ENCODE measurements at places on chromosomes 4 and X.

GRCh38 chr4:2907706-2908293, 55.4 kb downstream of the NOP14 start:
- no peak for DNase-seq

GRCh38 chr4:122742933-122743829, 10.7 kb downstream of the BBS12 start:
- DNase-seq: no peak

- no peak for DNase-seq
Measured at GRCh38 chr4:42265782-42266602, 113.5 kb upstream of the BEND4 start.

GRCh38 chr4:42150653-42151567, 1.5 kb downstream of the BEND4 start:
- no peak for DNase-seq

DNA sequence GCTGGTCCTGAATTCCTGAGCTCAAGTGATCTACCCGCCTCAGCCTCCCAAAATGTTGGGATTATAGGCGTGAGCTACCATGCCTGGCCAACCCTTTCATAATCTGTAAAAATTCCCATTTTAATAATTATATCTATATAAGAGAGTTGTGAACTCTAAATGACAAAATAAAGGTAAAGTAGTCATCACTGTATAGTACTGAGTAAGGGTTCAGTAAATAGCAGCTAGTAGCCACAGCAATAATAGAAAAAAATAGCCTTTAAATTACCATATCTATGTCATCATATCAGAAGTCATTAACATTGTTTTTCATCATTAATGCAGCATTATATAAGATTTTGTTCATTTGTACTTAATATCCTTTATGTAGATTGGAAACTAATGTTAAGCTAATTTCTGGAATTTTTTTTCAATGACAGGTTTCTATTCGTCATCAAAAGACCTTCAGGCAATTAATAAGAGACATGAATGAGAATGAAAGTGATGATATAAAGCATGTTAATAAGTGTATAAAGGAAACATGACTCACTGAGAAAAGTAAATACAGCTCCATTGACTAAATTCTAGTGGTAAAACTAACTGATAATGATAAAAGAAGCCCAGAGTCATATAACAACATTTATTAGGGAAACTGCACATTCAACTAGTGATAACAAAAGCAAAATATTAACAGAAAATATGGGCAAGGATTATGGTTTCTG, 85.9 kb upstream of the UGT8 start:
- no peak for DNase-seq

- no peak for DNase-seq
Measured at GRCh38 chr4:56062526-56063145, 113.9 kb downstream of the CEP135 start.

- DNase-seq: no peak
Measured at GRCh38 chr4:94115687-94116086, 92.0 kb upstream of the SMARCAD1 start.

DNA sequence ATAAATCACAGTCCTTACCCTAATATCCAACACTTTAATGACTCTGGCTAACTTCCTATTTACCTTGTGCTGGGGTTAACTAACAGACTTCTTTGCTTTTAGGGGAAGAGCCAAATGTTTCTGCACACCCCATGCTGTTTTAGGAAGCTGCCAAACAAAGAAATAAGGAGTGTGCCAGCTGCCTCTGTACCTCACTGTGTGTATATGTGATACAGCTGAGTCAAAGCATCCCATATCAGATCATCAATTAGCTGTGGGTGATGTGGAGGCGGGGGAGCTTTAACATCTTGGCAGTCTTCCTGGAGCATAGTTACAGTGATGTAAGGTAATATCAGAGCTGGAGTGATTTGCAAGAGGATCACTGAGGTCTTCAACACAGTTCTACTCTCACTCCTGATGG, 95.4 kb downstream of the COL25A1 start:
- no peak for DNase-seq

GRCh38 chr4:67036791-67037190, 508.5 kb downstream of the CENPC start:
- DNase-seq: no peak

- no peak for DNase-seq
Measured at GRCh38 chr4:57494821-57495220, 384.6 kb upstream of the IGFBP7 start.

GRCh38 chrX:106973433-106974149, 26.4 kb downstream of the MORC4 start:
- DNase-seq: no peak

DNA sequence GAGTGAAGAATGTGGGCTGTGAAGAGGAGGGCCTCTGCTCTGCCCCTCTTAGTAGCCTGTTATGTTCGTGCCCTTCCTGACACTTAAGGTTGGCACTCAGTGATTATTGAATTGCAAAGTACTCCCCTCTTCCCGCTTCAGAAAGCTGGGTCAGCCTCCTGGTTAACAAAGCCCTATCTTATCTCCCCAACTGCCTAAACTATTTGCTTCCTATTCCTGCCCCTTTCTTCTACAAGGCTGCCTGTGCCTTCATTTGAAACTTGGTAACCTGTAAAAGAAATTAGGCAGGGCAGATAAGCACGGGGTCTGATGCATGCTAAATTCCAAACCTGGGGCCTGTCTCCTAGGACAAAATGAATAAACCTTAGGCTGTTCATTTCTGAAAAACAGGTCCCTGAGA, 23.1 kb upstream of the TMEM150C start:
- no peak for DNase-seq

DNA sequence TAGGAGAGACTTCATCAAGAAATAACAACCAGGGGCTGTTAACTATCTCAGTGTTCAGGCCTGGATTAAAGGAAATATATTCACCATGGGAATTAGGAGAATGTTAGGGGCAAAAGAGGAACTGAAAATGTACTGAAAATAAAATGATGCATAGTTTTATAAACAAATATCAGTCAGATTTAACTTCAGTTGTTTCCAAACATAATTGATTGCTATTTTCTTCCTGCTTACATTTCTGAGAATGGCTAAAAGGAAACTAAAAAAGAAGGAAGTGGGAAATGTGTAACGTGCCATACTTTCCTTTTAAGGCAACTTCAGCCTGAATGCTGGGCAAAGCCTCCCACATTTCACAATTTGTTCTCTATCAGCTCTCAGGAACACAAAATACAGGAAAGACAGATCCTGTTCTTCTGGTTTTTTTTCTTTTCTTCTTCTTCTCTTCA, 178.1 kb downstream of the MAML3 start:
- DNase-seq: no peak

GRCh38 chr4:43244688-43245382, 352.3 kb downstream of the GRXCR1 start:
- DNase-seq: no peak

DNA sequence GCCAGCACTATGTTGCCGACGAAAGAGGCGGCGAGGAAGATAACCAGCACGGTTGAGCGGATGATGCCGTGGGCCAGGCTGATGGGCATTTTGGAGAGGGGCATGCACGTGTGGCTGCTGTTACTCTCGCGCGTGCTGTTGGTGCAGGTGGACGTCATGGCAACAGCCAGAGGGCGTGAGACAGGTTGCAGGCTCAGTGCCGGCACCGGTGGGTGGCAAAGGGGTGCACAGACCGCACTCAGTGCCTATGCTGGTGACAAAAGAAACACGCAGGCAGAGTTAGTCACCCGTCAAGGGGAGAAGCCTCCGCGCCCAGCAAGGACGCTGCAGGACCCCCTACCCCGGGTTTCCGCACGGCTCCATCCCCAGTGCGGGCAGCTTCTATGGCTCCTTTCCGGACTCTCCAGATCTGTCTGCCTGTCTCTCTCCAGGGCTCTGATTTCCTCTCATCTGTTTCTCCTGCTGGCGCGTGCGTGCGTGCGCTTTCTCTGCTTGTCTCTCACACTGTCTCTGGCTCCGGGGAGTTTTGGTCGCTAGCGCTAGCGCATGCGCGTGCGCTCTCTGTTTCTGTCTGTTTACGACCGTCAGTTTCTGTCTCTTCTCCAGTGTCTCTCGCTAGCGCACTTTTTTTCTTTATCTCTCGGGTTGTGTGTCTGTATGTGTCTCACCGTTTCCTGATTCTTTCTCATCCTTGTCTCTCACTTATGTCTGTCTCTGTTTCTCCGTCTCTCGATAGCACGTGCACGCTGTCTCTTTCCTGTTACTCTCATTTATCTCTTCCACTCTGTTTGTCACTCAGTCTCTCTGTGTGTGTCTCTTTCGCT, 2.1 kb downstream of the GPR101 start:
- DNase-seq: no peak

- no peak for DNase-seq
Measured at GRCh38 chr4:112680996-112681395, 44.1 kb downstream of the LARP7 start.
